ENCODE measurements at places on chromosomes 11 and 22.

DNA sequence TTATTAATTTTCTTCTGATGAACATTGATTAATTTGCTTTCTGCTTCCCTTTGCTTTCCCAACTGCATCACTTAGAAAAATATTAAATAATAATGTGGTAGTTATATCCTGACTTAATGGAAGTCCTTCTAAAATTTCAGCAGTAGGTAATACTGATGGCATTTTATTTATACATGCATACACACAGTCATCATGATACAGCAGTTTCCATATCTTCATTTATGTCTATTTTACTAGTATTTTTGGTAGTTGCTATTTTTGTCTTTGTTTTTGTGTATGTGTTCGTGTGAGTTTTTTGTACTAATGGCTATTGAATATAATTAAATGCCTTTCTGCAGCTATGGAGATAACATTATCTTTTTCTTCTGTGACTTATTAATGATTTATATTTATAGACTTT lies 484.7 kb upstream of the CNTN5 start:
- no peak for DNase-seq

DNA sequence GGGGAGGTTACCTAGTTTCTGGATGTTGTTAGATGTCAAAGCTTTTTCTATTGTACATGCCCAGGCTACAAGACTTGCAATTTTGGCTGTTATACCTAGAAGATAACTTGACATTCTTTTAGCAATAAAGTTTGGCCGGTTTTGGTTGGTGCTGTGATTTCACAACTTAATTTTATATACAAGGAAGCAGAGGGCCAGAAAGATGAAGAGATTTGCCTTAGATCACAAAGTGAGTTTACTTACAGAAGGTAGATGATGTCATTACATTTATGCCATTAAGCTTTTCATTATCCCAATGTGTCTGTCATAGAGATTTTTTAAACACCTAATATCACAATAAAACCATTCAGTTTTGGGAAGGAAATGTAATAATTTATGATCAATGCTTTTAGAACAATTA lies 698.7 kb upstream of the ANO3 start:
- no peak for DNase-seq

DNA sequence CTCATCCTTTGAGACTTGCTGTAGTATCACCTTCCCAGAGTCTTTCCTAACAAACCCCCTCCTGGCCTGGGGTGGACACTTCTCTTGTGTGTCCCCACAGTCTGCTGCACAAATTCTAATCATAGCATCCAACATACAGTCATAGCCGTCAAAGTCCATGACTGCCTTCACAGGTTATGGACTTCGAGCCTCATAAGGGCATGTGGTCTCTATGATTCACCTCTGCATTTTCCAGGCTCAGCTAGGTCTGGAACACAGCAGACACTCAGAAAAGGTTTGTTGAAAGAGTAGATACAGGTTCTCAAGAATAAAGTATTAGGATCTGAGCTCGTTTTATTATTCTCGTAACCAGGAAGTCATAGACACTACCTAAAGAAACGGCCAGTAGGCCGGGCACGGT lies 13.2 kb upstream of the SCUBE2 start:
- DNase-seq = no peak

- DNase-seq = peak; percentile 79
Observed at GRCh38 chr11:67373648-67374570, 511 bp upstream of the CLCF1 start.

- DNase-seq = peak; percentile 84
Observed at GRCh38 chr22:19717691-19718455, 3.6 kb downstream of the SEPTIN5 start.

DNA sequence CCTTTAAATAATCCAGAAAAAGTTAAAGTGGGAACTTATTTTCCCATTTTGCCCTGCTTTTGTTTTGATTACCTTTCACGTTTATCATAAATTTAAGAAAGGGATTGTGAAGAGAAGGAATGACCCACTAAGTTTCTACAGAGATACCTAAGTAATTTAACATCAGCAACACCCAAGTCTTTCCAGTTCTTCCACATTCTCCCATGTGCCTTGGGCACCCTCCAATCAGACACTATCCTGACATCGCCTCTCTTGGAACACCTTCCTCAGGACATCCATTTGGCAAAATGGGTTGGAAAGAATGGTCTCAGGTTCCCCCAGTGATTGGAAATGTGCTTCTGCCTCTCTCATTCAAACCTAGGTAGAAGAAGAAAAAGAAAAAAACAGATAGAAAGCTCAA lies 6.3 kb downstream of the BBOX1 start:
- DNase-seq = no peak

- DNase-seq = no peak
Observed at GRCh38 chr11:90330632-90331031, 107.8 kb upstream of the CHORDC1 start.

DNA sequence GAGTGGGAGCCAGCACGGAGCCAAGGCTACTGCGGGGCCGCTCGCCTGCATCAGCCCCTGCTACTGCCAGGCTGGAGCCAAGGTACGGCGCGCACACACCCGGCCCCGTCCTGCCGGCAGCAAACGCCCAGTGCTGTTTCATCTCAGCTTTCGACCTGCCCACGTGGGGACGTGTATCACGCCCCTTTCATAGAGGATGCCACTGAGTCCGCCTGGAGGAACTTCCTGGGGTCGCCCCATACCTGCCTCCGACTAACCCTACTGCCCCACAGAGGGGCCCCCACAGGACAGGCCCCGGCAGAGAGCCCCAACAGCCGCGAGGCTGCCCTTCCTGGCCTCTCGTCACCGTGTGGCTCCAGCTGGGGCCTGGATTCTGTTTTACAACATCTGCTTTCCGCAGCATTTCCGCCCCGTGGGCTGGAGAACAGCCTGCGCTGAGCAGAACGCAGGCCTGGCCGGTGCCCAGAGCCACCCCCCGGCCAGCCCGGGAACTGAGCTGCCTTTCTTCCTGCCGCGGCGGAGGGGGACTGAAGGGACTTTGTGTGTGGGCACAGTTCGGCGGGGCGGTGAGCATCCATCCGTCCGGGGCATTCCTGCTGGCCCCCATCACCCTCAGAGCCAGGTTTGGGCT lies 22.9 kb upstream of the ARHGAP8 start:
- DNase-seq = no peak

Data from ecto neural progenitor cell (in vitro differentiated cells).